ENCODE measurements at places on chromosomes 1 and 21.

DNA sequence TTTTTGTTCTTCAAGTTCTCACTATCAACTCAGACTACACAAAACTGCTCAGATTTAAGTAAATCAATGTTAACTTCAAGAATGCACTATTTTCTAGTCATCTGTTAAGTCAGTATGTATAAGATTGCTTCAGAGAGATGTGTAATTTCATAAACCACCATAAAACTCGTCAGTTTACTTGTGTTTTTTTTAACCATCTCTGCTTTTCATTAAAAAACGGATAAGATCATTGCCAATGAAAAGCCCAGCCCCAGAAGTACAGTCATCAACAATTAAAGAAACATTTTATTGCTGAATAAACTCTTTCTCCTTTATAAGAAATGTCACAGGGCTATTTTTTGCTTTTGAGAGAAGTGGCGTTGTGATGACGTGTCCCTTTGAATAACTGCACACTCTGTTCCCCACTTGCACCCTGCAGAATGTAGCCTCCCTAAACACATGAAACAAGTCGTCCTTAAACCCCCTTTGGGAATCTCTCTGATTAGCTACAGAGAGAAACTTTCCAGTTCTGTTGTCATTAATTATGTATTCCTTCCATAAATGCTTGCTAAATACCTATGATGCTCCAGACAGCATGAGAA lies 202.7 kb upstream of the FOXD3 start:
- no peak overlapping the region for H3K4me3 ChIP-seq
- no peak overlapping the region for H3K27ac ChIP-seq
- peaks cover 4% of the 10 kb centered on the region for H3K4me1 ChIP-seq
- H3K27me3 ChIP-seq: no peaks in the 10 kb centered on the region

DNA sequence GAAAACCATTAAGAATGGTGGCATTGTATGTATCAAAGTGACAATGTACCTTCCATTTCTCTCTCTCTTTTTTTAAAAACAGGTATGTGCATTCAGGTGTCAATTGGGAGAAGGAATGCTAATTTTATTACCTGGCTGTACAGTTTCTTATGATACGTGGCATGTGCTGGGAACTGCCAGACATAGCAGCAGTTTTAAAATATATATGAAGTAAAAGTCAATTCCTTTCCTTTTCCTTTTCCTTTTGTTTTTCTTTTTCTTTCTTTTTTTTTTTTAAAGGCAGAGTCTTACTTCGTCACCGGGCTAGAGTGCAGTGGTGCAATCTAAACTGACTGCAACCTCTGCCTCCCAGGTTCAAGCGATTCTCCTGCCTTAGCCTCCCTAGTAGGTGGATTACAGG lies 37.0 kb downstream of the SPEN start:
- DNase-seq: no peak
- H3K4me1 ChIP-seq: peaks cover 15% of the 10 kb centered on the region
- H3K4me3 ChIP-seq: no peak overlapping the region
- H3K27me3 ChIP-seq: no peaks in the 10 kb centered on the region
- H3K27ac ChIP-seq: no peak overlapping the region

- H3K4me1 ChIP-seq: no peaks in the 10 kb centered on the region
- no peak for DNase-seq
Observed at GRCh38 chr1:99264201-99265021, at the start of gene PLPPR4. Gene PLPPR4, plus strand, starts transcription at chr1:99264492. Its CDS starts 102 bp downstream, at chr1:99264594.

DNA sequence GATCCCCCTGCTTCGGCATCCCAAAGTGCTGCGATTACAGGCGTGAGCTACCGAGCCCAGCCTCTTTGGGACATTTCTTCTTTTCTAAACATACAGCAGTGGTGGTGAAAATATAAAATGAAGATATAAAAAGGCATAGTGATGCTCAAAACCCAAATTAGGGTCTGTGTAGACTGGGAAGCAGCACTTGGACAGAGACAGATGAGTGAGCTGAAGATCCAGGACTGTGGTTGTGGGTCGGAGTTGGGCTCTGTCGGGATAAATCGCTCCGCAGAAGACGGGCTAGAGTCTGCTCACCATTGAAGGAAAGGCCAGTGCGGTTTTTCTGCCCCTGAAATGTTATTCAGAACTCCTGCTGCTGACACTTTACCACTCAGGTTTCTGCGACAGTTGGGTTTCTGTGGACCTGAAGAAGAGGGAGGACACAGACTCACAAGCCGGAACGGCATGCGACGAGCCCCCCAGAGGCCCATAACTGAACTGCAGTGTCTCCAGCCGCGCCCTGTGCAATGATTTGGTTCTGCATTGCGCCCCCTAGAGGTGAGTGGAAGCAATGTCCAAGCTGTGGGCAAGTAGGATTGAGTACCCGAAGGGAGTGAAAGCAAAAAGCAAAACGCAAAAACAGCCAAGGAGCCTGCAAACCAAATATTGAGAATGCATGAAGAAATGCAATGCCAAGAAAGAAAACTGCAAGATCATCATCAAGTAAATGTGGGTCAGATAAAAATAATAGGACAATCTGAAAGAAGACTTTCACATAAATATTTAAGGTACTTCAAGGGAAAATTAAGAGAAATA lies 66.6 kb downstream of the GABPA start:
- no peaks in the 10 kb centered on the region for H3K4me1 ChIP-seq
- H3K27ac ChIP-seq: no peak overlapping the region
- no peaks in the 10 kb centered on the region for H3K27me3 ChIP-seq
- peak overlapping the region; percentile 14 for H3K4me3 ChIP-seq
- H3K36me3 ChIP-seq: no peaks in the 10 kb centered on the region

GRCh38 chr1:185534801-185535200 lies 199.4 kb upstream of the HMCN1 start:
- no peak overlapping the region for H3K27ac ChIP-seq
- H3K4me1 ChIP-seq: no peaks in the 10 kb centered on the region
- DNase-seq: no peak
- no peak overlapping the region for H3K4me3 ChIP-seq

- no peaks in the 10 kb centered on the region for H3K27me3 ChIP-seq
- H3K4me3 ChIP-seq: no peak overlapping the region
- H3K4me1 ChIP-seq: no peaks in the 10 kb centered on the region
- no peak for DNase-seq
- H3K27ac ChIP-seq: no peak overlapping the region
- no peaks in the 10 kb centered on the region for H3K36me3 ChIP-seq
Observed at GRCh38 chr1:246435421-246436041, 71.5 kb downstream of the SMYD3 start.

DNA sequence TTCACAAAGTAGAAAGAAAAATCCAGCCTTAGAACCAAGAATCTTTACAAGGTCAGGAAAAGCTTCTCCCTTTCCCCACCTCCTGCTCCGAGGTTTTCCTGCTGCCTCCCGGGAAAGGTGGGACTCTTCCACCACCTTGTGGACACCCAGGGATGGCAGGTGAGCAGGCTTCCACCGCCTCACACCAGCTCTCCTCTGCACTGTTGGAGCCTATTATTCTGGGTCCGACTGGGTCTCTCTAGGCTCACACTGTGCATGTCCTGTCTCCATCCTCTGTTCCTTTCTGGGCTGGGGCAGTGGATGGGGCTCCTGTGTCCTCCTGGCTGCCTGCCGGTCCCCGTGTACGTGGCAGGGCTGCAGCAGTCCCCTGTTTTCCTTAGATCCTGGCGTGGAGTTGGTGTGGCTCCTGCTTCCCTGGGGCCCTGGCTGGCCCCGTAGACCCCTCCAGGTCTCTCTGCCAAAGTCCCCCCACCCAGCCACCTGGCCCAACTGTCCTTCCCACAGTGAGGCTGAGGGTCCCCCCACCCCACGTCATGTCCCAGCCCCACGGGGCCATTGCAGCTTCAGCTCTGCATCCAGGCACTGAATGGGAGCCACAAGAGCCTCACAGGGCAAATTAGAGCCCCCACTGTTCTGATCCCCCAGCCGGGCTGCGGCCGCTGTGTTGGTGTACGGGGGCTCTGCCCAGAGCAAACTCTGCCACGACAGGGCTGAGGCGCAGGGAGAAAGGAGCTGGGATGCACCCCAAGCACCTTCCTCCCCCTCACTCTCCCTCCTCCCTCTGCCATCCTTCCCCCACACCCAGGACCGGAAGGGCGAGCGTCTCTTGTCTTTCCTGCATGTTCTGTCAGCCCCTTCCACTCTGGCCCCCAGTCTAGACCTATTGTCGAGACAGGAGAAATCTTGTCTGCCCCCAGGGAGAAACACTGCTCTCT lies 3.3 kb upstream of the SLC45A1 start:
- no peaks in the 10 kb centered on the region for H3K36me3 ChIP-seq
- H3K27ac ChIP-seq: no peak overlapping the region
- H3K4me3 ChIP-seq: no peak overlapping the region
- no peak for DNase-seq
- no peaks in the 10 kb centered on the region for H3K4me1 ChIP-seq

- DNase-seq: no peak
- no peak overlapping the region for H3K27ac ChIP-seq
- H3K4me3 ChIP-seq: no peak overlapping the region
- H3K4me1 ChIP-seq: no peaks in the 10 kb centered on the region
- H3K27me3 ChIP-seq: no peaks in the 10 kb centered on the region
Observed at GRCh38 chr1:14696761-14697160, 98.3 kb downstream of the KAZN start.

GRCh38 chr1:221774054-221774842 lies 32.4 kb upstream of the DUSP10 start:
- H3K27ac ChIP-seq: no peak overlapping the region
- no peaks in the 10 kb centered on the region for H3K36me3 ChIP-seq
- no peak for DNase-seq

- DNase-seq: no peak
- H3K27me3 ChIP-seq: no peaks in the 10 kb centered on the region
- no peak overlapping the region for H3K27ac ChIP-seq
- H3K4me3 ChIP-seq: no peak overlapping the region
- H3K4me1 ChIP-seq: no peaks in the 10 kb centered on the region
Observed at GRCh38 chr21:34722684-34723300, 54.0 kb downstream of the CLIC6 start.

GRCh38 chr21:38984982-38985567 lies 179.3 kb downstream of the ETS2 start:
- H3K4me1 ChIP-seq: no peaks in the 10 kb centered on the region
- peaks cover 50% of the 10 kb centered on the region for H3K27me3 ChIP-seq
- no peak for DNase-seq
- H3K4me3 ChIP-seq: no peak overlapping the region
- H3K36me3 ChIP-seq: no peaks in the 10 kb centered on the region
- no peak overlapping the region for H3K27ac ChIP-seq

DNA sequence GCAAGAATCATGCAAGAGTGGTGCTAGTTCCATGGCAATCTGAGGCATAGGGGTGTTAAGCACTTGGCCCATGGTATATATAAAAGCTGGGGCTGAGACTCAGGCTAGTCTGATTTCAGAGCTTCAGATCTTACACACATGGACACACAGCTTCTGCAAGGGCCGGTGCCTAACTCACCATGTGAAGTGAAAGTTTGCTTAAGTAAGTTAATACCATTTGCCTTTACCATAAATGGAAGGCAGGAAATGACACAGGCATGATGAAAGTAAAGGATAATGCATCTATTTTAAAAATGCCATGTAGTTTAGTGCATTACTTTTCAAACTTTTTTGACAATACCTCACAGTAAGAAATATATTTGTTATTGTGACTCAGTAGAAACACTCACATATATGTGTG lies 122.6 kb downstream of the KCNJ6 start:
- H3K27me3 ChIP-seq: no peaks in the 10 kb centered on the region
- H3K4me1 ChIP-seq: peaks cover 6% of the 10 kb centered on the region
- peak; percentile 62 for DNase-seq
- H3K27ac ChIP-seq: no peak overlapping the region

GRCh38 chr1:16397120-16397519 lies 30.1 kb downstream of the SZRD1 start:
- no peaks in the 10 kb centered on the region for H3K27me3 ChIP-seq
- no peak for DNase-seq
- H3K36me3 ChIP-seq: 0 out of 2 replicates have a peak, but pooled peaks cover 3% of the 10 kb centered on the region
- H3K27ac ChIP-seq: no peak overlapping the region

DNA sequence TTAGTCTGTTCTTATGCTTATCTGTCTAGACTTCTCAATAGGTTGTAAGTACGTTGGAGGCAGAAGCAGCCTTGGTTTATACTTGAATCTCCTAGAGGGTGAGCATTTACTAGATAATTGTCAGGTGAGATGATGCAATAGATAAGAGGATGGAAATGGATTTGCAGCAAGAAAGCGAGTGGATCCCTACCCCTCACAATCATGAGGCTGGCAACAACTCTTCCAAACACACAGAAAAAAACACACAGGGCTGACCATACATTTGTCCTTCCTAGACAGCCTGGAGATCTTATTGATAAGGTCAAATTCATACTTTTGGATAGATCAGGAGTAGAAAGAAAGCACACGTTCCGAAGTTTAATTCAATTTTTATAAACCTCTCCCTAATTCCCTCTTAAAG lies 481.4 kb upstream of the CAMK1G start:
- H3K36me3 ChIP-seq: no peaks in the 10 kb centered on the region
- peak overlapping the region; percentile 99 for H3K27ac ChIP-seq
- DNase-seq: no peak
- H3K4me3 ChIP-seq: no peak overlapping the region

Measured in MM.1S (cell line).